Left cardiac atrium (tissue), 4 donors: ENCODE measurements at places on chromosomes 1 and 21.

DNA sequence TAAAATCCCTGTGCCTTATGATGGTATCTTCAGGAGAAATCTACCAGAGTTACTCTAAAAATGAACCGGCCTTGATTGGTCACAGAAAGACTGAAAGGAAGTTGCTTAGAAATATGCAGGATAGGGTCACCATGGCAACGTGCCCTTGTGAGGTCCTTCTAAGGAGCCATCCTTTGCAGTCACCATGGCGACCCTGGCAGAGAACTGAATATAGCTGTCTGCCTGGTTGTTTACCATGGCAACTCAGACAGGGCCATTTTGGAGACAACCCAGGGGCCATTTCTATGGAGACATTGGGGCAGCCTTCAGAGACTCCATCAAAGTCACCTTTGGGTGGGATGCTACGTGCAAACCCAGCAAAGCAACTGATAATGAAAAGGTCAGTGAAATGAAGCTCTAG lies 43.0 kb downstream of the SNX7 start:
- DNase-seq, result no peak

DNA sequence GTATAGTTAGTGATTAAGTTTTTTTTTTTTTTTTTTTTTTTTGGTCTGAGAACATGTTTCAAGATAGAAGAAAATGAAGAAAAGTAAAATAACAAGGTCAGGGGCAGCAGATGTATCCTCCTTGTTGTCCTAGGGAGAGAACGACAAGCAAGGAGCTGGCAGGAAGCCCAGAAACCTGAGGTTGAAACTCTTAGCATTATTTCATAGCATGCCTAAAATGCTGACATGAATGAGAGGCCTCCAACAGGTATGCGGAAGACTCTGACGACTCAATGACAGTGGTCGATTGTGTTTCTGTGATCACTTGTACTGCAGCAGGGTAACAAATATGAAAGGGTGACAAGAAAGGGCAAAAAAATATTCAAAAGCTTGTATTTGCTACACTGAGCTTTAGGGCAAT lies 415.9 kb downstream of the PLA2G4A start:
- DNase-seq, result no peak

- DNase-seq, result no peak
These were observed 129.9 kb upstream of the NEGR1 start for GRCh38 chr1:72412286-72412685.

DNA sequence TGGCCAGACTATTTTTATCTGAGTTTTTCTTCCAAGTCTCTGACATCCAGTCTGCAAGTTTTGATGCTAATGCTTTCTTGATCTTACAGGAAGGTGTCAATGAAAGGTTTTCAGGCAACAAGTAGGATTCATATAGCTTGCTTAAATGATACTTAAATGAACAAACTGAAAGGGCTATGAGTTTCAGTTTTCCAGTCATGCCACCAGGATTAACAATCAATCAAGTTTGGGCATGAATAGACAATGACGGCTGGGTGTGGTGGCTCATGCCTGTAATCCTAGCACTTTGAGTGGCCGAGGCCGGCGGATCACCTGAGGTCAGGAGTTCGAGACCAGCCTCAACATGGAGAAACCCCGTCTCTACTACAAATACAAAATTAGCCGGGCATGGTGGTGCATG lies 34.3 kb upstream of the SLC16A1 start:
- no peak for DNase-seq

DNA sequence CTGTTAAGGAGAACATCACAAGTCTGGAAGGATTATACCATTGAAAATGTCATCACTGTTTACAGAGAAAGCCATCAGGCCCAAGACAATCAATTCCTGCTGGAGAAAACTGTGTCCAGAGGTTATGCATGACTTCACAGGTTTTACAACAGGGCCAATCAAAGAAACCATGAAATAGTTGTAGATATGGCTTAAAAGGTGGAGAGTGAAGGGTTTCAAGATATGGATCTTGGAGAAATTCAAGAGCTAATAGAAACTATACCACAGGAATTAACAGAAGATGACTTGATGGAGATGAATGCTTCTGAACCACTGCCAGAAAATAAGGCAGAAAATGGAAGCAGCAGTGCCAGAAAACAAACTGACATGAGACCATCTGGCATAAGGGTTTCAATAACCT lies 30.2 kb downstream of the USP1 start:
- no peak for DNase-seq

DNA sequence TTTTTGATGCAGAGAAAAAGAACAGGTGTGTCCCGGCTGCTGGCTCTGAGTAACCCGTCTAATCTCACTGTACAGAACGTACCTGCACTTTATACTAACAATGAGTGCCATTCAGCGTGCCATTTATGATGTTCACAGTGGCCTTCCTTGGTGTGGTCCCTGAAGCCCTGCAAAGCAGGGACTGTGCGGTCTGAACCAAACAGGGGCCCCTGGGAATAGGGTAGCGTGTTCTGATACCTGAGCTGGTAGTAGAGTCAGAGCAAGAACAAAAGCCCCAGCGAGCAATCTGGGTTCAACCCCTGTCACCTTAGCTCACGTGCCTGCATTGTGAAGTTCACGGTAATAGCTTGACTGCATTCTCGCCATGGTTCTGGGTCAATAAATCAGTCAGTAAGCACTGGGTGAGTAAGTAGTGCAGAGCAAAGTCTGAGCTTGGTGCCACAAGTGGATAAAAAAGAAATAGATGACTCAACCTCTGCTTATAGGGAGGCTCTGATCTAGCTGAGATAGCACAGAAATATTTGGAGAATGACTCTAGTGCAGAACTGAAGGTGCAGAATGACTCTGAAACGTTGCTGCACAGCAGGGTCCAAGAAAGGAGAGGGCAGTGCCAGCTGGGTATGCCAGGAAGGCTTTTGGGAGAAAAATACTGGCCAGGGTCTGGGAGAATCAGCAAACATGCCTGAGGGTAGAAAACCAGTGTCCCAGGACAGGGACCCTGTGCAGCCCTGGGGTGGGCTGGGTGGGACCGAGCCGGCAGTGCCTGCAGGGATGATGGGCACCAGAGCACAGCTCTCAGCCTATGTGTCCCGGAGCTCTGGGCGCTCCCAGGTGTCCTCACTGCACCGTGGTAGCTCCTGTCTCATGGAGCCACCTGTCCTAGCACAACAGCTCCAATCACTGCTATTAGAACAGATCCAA lies 125.9 kb downstream of the RHOU start:
- no peak for DNase-seq

GRCh38 chr1:202158810-202159533 lies 1.4 kb downstream of the PTPN7 start:
- no peak for DNase-seq

DNA sequence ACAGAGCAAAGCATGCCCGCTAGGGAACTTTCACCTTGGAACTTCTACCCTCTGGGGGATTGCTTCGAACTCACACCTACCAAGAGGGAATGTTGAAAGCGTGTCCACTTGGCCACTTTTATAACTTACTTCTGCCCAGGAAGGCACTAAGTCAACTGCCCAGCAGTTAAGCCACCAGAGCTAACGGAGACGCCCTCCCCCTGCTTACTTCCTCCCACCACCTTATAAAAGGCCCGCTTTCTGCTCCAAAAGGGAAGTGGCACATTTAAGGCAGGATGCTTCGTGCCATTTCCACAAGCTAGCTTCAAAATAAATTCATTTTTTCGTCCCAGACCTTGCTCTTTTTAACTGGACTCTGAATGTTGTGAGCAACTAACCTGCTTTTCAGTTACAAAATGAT lies 3.2 kb upstream of the AK2 start:
- DNase-seq, result no peak

DNA sequence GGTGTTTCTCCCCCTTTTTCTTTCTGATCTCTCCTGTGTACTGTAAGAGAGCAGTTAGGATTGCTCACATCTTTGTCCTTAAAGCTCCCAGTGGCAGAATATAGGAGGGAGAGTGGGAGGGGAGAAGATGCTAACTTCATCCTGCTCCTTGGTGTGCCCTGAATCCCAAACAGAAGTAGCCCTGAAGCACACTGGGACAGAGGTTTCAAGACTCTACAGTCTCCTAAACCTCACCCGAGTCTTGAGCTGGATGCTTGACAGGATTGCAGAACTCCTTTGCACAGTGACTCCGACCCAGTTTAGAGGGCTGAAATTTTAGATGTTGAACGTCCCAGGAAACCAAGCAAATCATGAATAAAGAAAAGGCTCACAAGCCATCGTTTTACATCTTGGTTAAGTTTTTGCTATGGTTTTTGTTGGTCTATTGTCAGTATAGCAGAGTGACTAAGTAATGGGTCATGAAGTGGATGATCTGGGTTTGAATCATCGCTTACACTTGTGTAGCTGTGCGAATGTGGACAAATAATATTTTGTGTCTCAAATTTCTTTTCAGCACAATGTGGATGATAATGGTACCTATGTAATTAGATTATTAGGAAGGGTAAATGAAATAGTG lies 37.5 kb downstream of the XCL2 start:
- no peak for DNase-seq
